Endothelial cell (in vitro differentiated cells): ENCODE measurements at places on chromosomes 6 and 20. TPM values are rescaled to one million over a fixed set of nuclear protein-coding genes. Genes with fewer than 3 reads are reported as not detected.

Gene CLPSL1
- total RNA-seq, result not detected

Gene PTK6
- not detected for total RNA-seq

Gene RAD21L1
- total RNA-seq, result 1.1 TPM

Gene MAP7
- total RNA-seq, result 1.3 TPM

DNA sequence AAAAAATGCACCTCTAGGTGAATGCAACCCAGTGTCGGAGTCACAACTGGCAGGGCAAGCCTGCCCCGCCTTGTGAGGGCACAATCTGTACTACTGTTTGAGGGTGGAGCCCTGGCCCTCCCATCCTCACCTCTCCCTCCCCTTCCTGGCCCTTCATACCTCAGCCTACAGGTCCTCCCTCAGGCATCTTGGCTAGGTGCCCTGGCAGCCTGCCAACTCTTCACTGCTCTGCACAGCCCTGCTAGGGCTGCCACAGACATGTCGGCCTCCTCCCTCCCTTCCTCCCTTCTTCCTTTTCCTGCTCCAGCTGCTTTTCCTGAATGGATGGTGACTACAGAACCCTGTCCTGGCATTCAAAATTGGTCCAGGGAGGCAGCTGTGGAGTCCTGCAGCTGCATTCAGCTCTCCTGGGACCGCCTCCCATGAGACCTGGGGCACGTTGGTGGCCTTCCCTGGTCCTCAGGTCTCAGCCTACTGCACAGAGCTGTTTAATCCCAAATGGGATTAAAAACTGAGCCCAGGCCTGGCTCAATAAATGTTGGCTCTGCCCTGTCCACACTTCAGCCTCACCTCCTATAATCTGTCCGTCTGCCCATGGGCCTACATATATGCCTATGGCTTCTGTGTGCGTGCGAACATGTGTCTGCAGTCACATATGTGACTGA, 52.7 kb downstream of the CDH22 start:
- no peaks in the 10 kb centered on the region for H3K36me3 ChIP-seq
- H3K27me3 ChIP-seq, result peaks cover 8% of the 10 kb centered on the region
- peak; percentile 26 for DNase-seq
- H3K27ac ChIP-seq, result no peak overlapping the region
- H3K4me1 ChIP-seq, result no peaks in the 10 kb centered on the region
- H3K4me3 ChIP-seq, result no peak overlapping the region

DNA sequence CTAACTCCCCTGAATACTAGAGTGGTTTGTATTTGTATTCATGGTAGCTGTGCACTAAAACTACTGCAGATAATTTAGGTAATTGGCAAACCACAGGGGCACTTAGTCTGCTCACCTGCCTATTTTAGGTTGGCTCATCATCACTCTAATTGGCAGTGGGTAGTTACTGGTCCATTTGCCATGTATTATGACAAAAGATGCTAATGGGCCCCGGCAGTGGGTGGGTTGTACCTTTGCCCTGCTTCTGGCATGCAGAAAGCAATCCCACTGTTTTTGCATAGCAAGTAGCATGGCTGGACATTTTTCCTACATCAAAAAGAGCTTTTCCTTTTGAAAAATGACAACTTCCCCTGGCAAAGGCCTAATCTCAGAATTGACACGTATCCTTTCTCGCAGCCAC, 741.4 kb upstream of the MAP3K7 start:
- DNase-seq, result no peak
- H3K4me3 ChIP-seq, result no peak overlapping the region
- no peaks in the 10 kb centered on the region for H3K27me3 ChIP-seq
- H3K27ac ChIP-seq, result no peak overlapping the region

- H3K36me3 ChIP-seq, result peaks cover 5% of the 10 kb centered on the region
- no peak overlapping the region for H3K4me3 ChIP-seq
- no peak overlapping the region for H3K27ac ChIP-seq
- peaks cover 8% of the 10 kb centered on the region for H3K4me1 ChIP-seq
- H3K27me3 ChIP-seq, result peaks cover 8% of the 10 kb centered on the region
Measured at GRCh38 chr6:7264686-7265384, 48.2 kb downstream of the SSR1 start.
